ENCODE measurements at places on chromosomes 3 and 15. TPM values are rescaled to one million over a fixed set of nuclear protein-coding genes. Genes with fewer than 3 reads are reported as not detected.

GRCh38 chr3:63936925-63937324, 24.7 kb upstream of the SCAANT1 start:
- no peak for DNase-seq

CCDC13 gene
- 0.97 TPM for polyA plus RNA-seq

DNA sequence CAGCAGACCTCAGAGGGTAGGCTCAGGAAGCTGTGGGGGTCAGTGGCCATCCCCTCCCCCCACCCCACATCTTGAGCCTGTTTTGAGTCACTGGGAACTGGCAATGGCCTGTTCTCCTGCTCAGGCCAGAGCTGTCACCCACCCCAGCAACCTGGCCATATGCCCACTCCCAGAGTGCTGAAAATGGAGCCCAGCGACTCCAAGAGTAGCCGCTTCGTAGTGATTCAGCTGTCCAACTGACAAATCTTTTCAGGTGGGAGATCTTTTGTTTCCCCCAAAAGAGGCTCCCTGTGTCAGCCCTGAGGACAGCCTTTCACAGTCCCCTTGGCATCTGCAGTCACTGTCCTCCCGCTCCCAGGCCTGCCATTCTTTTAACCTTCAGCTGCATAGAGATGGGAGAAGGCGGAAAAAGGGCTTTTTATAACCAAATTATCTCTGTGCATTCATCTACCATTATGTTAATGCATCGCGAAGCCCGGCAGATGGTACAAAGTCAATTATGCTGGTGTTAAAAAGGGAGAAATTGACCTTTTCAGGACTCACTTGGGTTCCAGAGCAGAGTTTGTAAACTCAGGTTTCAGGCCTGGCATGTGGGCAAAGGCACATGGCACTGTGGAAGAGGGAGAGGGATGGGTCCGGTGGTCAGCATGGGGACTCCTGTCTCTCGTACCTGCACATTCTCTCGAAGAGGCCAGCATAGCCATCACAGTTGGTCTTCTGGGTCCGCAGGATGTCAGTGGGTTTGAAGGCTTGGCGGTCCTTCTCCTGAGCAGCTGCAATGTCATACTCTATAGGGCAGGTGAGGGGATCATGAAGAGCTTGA, 32.1 kb downstream of the KY start:
- no peak for DNase-seq

- no peak for DNase-seq
Measured at GRCh38 chr15:49055630-49056029, 9.4 kb upstream of the SECISBP2L start.

DNA sequence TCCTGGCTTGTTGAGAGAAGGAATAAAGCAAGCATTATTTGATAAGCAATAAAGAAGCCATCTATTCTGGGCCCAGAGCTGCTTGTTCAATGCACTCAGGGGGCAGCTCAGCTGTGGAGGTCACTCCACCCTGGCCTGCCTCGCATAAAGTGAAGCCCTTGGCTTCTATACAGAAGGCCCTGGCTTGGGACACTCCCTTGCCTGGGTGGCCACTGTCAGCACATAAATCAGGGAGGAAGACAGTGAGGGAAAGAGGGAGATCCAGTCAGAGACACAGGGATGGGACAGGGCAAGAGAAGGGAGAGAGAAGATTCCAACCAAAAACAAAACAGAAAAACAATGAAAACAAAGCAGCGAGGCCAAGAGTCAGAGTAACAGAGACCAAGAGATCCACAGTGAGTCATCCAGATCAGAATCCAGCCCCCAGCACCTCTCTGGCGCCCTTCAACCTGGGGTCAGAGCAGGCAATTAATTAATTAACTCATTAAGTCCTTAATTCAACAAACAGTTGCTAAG, 11.8 kb downstream of the INSYN1 start:
- no peak for DNase-seq

GRCh38 chr3:150762662-150763121, 277 bp downstream of the SIAH2 start:
- DNase-seq, result no peak

DNA sequence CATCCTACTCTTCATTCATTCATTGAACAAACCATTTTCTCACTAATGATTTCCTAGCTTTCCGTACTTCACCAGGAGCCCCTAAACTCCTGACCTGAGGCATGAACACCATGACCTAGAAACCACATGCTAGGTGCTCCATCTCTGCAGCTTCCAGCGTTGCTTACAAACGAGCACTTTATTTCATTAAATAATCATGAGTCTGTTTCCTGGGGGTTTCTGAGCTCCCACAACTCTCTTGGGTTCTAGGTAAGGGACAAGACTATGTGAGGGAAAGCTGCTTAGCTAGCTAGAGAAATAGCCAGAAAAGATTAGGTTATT, 1.3 kb downstream of the MAP2K1 start:
- no peak for DNase-seq

DNA sequence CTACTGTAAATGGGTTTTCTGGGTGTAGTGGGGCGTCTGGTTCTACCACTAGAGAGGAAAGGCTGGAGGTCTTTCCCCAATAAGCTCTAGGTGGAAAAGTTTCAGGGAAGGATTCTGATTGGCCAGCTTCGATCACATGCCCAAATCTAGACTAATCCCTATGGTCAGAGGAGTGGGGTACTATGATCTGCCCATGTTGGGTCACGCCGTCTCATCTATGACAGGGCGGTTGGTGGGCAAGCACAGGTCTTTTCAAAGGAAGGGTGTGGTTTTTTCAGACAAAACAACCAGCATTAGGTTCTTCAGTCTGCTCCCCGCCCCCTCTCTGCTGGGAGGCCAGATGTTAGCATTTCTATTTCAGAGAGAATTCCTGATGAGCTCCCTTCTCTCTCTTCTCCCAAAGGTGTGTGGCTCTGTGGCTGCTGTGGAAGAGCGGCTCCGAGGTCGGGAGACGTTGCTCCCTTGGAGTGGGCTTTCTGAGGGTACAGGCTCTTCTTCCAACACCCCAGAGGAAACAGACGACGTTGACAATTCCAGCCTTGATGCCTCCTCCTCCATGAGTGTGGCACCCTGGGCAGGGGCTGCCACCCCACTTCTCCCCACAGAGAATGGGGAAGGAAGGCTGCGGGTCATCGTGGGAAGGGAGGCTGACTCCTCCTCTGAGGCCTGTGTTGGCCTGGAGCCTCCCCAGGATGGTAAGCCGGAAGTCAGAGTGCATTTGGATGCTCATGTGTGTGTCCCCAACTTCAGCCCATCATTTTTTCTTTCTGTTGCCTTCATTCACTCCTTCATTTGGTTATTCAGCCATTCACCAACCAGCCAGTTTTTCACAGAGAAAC, 9.7 kb upstream of the TATDN2 start:
- DNase-seq, result no peak

DNA sequence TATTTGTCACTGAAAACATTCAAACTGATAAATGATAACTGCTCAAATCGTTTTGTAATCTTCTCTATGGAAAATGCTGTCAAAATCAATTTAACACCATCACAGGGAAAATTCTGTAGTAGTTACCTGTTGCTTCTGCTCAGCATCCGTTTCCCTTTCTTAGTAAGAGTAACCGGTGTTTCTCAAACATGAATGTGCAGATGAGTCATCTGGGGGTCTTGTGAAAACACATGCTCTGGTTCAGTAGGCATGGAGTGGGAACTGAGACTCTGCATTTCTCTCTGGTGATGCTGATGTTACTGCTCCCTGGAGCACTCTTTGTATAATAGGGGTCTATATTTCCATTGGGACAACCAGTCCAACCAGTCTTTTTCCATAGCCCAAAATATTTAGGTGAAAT, 145.1 kb downstream of the SEMA6D start:
- no peak for DNase-seq

DNA sequence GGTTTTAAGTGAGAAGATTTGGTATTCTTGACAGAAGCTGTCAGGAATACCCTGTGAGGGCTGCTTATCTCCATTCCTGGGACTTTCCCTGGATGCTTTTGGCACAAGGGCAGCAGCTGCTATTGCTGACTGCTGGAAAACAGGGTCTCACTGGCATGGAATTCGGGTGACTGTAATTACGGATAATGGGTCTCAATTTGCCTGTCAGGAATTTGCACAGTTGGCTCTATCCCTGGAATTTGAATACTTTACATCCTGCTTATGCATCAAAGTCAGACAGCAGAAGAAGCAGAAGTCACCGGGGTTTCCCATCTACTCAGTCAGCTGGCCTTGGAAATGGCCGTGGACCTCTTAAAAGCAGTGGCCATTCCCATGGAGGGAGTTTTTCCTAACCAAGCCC, 25.9 kb upstream of the AKAP13 start:
- no peak for DNase-seq

INSYN1 gene
- not detected for polyA plus RNA-seq

CCR1 gene
- 233 TPM for polyA plus RNA-seq

C3orf62 gene
- 0.60 TPM for polyA plus RNA-seq

CHRM5 gene
- polyA plus RNA-seq, result not detected

TRIM71 gene
- polyA plus RNA-seq, result 0.02 TPM

GRCh38 chr3:114809668-114810413, 337.2 kb downstream of the ZBTB20 start:
- DNase-seq, result no peak

DNA sequence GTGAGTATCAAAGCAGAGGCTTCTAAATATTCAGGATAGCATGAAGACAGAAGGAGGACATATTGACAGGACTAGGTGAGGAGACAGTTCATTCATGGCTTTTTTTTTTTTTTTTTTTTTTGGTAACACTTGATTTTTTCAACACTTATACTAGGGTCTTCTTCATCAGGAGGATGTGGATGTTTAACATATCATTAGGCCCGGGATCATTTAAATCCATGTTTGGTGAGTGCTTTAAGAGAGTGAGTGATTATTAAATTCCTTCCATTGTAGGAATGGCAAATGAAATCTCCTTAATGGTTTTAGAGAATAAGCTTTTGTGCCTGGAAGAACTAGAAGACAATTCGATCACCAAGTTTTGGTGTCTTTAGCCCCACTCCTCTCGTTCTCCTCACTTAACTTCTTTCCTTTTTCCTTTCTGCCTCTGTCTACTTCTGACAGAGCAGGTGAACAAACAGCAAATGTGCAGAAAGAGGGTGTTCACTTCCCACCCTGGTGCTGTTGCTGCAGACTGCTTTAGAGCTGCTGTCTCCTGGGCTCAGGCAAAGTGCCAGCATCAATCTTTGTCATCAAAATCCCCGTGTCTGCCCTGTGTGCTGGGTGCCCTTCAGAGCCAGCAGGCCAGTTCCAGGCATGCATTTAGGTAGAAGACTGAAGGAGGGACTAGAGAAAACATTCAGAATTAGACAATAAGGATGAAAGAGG, 35.6 kb upstream of the RAB11A start:
- peak; percentile 49 for DNase-seq

GRAMD2A gene
- polyA plus RNA-seq, result not detected

- DNase-seq, result no peak
Measured at GRCh38 chr3:71463617-71464016, 119.9 kb downstream of the FOXP1 start.

GOLGA8R gene
- 2.9 TPM for polyA plus RNA-seq

- peak; percentile 88 for DNase-seq
Measured at GRCh38 chr3:12349895-12350811, 61.3 kb downstream of the PPARG start.
